Frontal cortex (tissue), 4 donors: ENCODE measurements at places on chromosomes 3 and 15.

DNA sequence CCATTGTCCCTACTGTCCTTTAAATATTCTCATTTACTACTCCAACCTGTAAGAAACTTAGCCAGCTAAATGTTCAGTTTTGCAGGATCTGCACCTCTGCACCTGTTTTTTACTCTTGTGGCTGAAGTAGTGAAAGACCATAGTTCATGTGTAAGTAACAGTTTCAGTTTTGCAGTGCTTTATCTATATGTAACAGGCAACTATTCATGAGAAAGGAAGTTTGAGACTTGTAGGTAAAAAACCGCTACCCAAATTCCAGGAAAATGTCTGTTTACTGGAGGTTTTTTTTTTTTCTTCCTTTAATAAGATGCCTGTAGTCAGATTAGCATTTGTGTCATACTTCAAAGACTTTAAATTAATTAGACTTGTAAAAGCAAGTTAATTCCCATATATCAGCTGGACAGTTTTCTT lies 25.4 kb upstream of the MBNL1 start:
- DNase-seq, result no peak

GRCh38 chr3:8338424-8338823 lies 163.2 kb upstream of the LMCD1 start:
- DNase-seq, result no peak

GRCh38 chr15:63833021-63833696 lies 589 bp downstream of the HERC1 start:
- DNase-seq, result peak; percentile 33

- DNase-seq, result no peak
Observed at GRCh38 chr3:157752956-157753786, 250.0 kb upstream of the VEPH1 start.

- DNase-seq, result no peak
Observed at GRCh38 chr3:8451696-8452095, 49.9 kb upstream of the LMCD1 start.

DNA sequence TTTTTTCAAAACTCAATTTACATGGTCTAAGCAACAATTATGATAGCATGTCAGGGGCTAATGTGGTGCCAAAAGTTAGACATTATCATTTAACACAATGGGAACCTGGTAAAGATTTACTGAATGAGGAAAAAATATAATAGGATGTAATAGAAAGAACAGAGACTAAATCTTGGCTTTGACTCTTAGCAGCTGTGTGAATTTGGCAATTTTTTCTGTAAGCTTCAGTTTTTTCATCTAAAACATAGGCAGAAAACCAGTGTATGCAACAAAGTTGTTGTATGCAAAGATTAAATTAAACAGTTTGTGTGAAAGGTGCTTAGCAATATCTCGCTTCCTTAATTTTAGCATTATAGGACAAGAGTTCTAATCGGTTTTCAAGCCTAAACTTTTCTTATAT lies 57.6 kb downstream of the ZBTB20 start:
- no peak for DNase-seq
